Activated CD8-positive, alpha-beta T cell treated with anti-CD3 and anti-CD28 coated beads, Interleukin-2, amount 10 ng/mL, durations not matched to agents 7 days and 5 days (primary cell): ENCODE measurements at places on chromosomes 6 and 20.

DNA sequence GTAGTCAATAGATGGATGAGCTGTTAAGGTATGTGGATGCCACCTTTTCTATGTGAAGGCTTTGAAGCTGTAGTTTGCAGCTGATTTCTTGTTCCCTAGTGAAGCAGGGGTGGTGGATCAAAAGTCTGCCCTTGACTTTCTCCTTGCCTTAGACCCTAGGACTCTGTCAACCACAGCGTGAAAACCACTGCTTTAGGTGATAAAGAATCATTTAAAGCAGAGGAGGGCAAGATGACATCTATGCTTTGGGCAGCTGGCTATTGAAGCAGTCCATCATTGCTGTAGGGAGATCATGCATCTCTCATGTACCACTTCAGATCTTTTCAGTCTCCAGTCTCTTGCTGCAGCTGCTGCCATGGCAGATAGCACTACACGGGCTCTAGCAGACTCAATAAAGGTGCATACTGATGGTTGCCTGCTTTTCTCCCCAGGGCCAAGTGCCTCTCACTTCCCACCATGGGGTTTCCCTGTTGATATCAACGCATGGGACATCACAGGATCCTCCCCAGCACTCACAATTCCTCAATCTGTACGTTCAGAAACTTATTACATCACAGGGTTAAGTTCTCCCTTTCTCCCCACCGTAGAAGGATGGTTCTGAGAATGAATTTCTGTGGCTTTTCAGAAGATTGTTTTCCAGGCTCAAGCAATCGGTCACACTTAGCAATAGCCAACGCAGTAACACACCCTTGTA lies 122.0 kb upstream of the STMND1 start:
- DNase-seq, result no peak

GRCh38 chr20:22686097-22686496 lies 101.7 kb upstream of the FOXA2 start:
- no peak for DNase-seq

DNA sequence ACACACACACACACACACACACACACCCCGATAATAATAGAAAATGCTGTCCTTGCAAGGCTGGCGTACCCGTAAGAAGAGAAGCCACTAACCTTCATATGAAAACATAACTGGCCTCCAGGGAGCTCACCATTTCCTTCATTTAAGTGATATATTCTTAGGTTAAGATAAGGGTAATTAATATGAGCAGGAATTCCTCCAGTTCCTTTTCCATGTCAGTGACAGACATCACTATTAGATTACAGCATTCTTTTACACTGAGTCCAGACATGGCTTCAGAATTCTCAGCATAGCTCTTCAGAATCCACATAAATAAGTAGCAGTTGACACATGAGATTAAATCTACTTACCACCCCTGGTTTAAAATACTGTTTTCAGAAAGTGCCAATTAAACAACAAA lies 121.9 kb downstream of the SIM1 start:
- DNase-seq, result no peak

DNA sequence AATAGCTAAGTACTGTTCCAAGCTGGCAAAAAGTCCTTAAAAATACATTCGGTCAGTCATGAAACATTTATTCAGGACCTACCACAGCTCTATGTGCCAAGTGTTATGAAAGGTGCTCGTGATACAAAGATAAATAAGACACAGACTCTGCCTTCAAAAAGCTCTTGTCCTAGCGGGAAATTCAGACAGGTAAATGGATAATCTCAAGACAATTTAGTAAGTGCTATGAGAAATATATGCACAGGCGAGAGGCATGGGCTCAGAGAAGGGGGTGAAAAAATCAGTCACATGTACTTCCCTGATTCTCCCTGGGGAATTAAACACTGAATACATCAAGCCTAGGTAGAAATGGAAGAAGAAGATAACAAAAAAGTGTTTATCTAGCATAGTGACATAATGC lies 49.8 kb upstream of the HEY2 start:
- no peak for DNase-seq

GRCh38 chr6:15331629-15332251 lies 85.9 kb downstream of the JARID2 start:
- no peak for DNase-seq
